A549 treated with CORT108297 at 1 μM for 4 hours (cell line): ENCODE measurements at places on chromosomes 12 and 14. TPM values are rescaled to one million over a fixed set of nuclear protein-coding genes. Genes with fewer than 3 reads are reported as not detected.

The NOS1 gene
- total RNA-seq = 0.46 to 0.69 TPM (median 0.62 TPM) in 5 replicates

The USP44 gene
- total RNA-seq = 0.05 to 0.23 TPM (median 0.13 TPM) in 5 replicates

The KRT71 gene
- 0.05 TPM in 1 of 5 replicates, not detected in the others for total RNA-seq

The NRL gene
- total RNA-seq = 0.60 to 1.1 TPM (median 0.97 TPM) in 5 replicates

The RBP5 gene
- total RNA-seq = not detected in 5 replicates

The C12orf54 gene
- not detected in 5 replicates for total RNA-seq

The FOXG1 gene
- total RNA-seq = 0.06 to 0.15 TPM (median 0.11 TPM) in 5 replicates

The CALM1 gene
- 295 to 341 TPM (median 338 TPM) in 5 replicates for total RNA-seq

The RPL10L gene
- total RNA-seq = not detected in 5 replicates

The SRSF5 gene
- total RNA-seq = 173 to 315 TPM (median 218 TPM) in 5 replicates

The AQP6 gene
- not detected in 5 replicates for total RNA-seq

The CEP128 gene
- 4.3 to 5.9 TPM (median 5.0 TPM) in 5 replicates for total RNA-seq

The SBNO1 gene
- 19.1 to 25.9 TPM (median 24.5 TPM) in 5 replicates for total RNA-seq

The RAPGEF3 gene
- 0.43 to 0.81 TPM (median 0.65 TPM) in 5 replicates for total RNA-seq

The NAV3 gene
- total RNA-seq = 10.0 to 16.1 TPM (median 13.1 TPM) in 5 replicates

The FAM186B gene
- total RNA-seq = 0.08 to 0.16 TPM (median 0.12 TPM) in 5 replicates

The TMEM132C gene
- not detected in 5 replicates for total RNA-seq

The DEPDC4 gene
- total RNA-seq = 1.2 to 1.8 TPM (median 1.3 TPM) in 5 replicates

The SCAF11 gene
- 45.7 to 58.5 TPM (median 47.5 TPM) in 5 replicates for total RNA-seq

The GPR135 gene
- total RNA-seq = 0.82 to 1.2 TPM (median 1.1 TPM) in 5 replicates

The B4GALNT3 gene
- total RNA-seq = 0.43 to 0.81 TPM (median 0.59 TPM) in 5 replicates

The ADGRD1 gene
- 0.24 to 0.64 TPM (median 0.33 TPM) in 5 replicates for total RNA-seq

The KERA gene
- total RNA-seq = not detected in 5 replicates

The COX8C gene
- total RNA-seq = not detected in 5 replicates

The AICDA gene
- total RNA-seq = 0.05 to 0.13 TPM (median 0.11 TPM) in 4 of 5 replicates, not detected in the other

The TPPP2 gene
- not detected in 5 replicates for total RNA-seq

The IRAK3 gene
- total RNA-seq = 0.16 to 0.28 TPM (median 0.18 TPM) in 5 replicates

The TAS2R43 gene
- not detected in 5 replicates for total RNA-seq

The KCNJ8 gene
- total RNA-seq = 0.29 to 0.57 TPM (median 0.30 TPM) in 5 replicates

The NGB gene
- not detected in 5 replicates for total RNA-seq

The LMNTD1 gene
- not detected in 5 replicates for total RNA-seq

The SLCO1C1 gene
- not detected in 5 replicates for total RNA-seq

The CBLN3 gene
- total RNA-seq = 0.81 to 1.5 TPM (median 1.4 TPM) in 5 replicates

The CD4 gene
- total RNA-seq = 0.03 TPM in 1 of 5 replicates, not detected in the others

The SLC24A4 gene
- 0.11 to 0.33 TPM (median 0.15 TPM) in 5 replicates for total RNA-seq

The EEA1 gene
- 3.2 to 8.2 TPM (median 5.9 TPM) in 5 replicates for total RNA-seq

The PRB2 gene
- not detected in 5 replicates for total RNA-seq

The CFAP54 gene
- 1.2 to 1.7 TPM (median 1.5 TPM) in 5 replicates for total RNA-seq

The CCDC85C gene
- total RNA-seq = 31.6 to 42.6 TPM (median 39.9 TPM) in 5 replicates

The RNF10 gene
- total RNA-seq = 99.3 to 116 TPM (median 102 TPM) in 5 replicates

The OTX2 gene
- not detected in 5 replicates for total RNA-seq

The MANSC1 gene
- total RNA-seq = 3.2 to 4.3 TPM (median 3.9 TPM) in 5 replicates

The CLBA1 gene
- 16.2 to 18.0 TPM (median 17.4 TPM) in 5 replicates for total RNA-seq

The ZDHHC22 gene
- 0.20 to 0.46 TPM (median 0.34 TPM) in 5 replicates for total RNA-seq

The MYO1A gene
- 0.09 to 0.41 TPM (median 0.22 TPM) in 5 replicates for total RNA-seq

The LRIG3 gene
- total RNA-seq = 4.4 to 6.3 TPM (median 5.8 TPM) in 5 replicates

The CARMIL3 gene
- total RNA-seq = 0.40 to 0.58 TPM (median 0.50 TPM) in 5 replicates

The BBS10 gene
- 3.7 to 5.1 TPM (median 4.4 TPM) in 5 replicates for total RNA-seq

The CCDC175 gene
- total RNA-seq = not detected in 5 replicates
